ENCODE measurements at places on chromosomes 16 and 17.

- peaks cover 4% of the 10 kb centered on the region for H3K4me1 ChIP-seq
- no peak for DNase-seq
- no peak overlapping the region for H3K4me3 ChIP-seq
- no peak overlapping the region for H3K27ac ChIP-seq
- H3K36me3 ChIP-seq = no peaks in the 10 kb centered on the region
Observed at GRCh38 chr16:11462036-11462435, 116.8 kb downstream of the RMI2 start.

- no peaks in the 10 kb centered on the region for H3K27me3 ChIP-seq
- H3K4me1 ChIP-seq = no peaks in the 10 kb centered on the region
- H3K36me3 ChIP-seq = peaks cover 47% of the 10 kb centered on the region
- DNase-seq = peak; percentile 92
- H3K4me3 ChIP-seq = no peak overlapping the region
Observed at GRCh38 chr17:76397687-76398522, 13.5 kb downstream of the SPHK1 start.

DNA sequence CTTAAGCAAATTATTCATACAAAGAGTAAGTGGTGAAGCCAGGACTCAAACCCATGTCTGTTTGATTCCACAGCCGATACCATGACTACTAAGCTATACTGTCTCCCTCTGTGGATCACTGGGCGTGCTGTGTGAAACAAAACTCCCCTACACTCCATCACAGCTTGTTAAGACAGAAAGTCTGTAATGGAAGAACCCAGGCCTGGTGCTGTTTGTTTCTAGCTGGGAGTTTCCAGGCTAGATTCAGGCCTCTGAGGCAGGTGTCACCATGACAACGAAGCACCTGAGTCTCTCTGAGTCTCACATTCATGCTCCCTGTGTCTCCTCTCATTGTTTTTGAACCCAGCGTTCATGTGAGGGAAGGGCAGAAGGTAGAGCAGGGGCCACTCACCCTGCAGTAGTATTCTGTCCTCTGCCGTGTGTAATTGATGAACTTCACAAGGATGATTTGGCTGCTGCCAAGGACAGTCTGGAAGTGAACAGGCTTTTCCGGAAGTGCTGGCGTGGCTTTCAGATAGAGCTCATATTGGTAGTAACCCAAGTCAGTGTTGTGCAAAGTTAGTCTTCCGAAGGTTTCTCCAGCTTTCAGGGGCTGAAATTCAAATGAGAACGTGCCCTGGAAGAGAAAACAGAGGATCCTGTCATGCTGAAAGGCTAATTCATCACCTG, 8.6 kb upstream of the VAC14 start:
- H3K4me1 ChIP-seq = peaks cover 2% of the 10 kb centered on the region
- H3K36me3 ChIP-seq = no peaks in the 10 kb centered on the region
- peaks cover 14% of the 10 kb centered on the region for H3K27me3 ChIP-seq

DNA sequence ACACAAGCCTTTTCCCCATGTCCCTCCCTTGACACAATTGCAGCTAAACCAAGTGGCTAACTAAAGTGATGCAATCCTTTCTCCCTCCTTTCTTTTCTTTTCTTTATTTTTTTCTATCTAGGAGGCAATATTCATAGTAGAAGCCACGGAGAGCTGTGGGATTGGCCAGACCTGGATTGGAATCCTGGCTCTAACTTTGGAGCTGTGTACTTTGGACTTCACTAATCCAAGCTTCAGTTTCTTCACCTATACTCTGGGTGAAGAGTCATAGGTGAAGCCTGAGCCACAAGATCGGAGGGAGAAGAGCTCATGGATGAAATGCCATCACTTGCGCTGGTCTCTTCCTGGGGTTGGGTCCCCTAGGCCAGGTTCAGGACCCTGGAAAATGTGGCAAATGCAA, 177.2 kb downstream of the IRX5 start:
- no peak for DNase-seq
- H3K4me1 ChIP-seq = no peaks in the 10 kb centered on the region
- no peak overlapping the region for H3K27ac ChIP-seq
- no peak overlapping the region for H3K4me3 ChIP-seq

DNA sequence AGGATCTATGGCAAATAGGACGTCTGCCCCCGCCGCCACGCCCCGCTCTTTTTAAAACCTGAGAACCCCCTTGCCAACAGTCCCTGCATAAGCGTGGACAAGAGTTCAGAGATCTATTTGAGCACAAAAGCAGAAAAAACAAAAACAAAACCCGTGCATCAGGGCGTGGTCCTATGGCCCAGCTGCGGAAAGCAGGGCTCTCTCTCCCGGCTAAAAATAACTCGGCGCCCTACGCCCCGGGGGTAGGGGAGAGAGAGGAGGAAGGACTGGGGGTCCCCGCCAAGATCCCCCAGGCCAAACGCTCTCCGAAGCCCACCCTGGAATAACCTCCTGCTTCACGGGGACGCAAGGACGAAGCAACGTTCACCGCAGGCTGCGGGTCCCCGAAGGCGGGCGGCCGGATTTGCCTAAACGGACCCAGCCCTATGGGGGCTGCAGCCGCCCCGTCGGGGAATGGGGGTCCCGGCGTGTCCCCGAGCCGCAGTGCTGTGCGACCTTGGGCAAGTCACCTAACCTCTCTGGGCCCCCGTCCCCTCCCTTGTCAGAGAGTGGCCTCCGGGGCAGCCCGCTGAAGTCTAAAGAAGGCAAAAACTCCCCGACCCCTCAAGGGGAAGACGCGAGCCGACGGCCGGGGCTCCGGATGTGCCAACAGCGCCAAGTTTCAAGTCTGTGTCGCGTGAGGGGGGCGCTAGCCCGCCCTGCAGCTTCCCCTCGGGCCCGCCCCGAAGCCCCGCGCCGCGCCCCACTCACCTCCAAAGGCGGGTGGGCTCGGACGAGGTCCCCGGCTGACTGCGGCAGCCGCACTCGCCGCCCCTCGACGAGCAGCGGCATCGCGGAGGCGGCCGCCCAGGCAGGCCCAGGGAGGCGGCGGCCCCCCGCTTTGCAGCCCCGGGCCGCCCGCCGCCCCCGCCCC, 477 bp downstream of the NTAN1 start:
- peaks cover 12% of the 10 kb centered on the region for H3K36me3 ChIP-seq
- H3K27ac ChIP-seq = peak overlapping the region; percentile 72
- H3K4me1 ChIP-seq = peaks cover 19% of the 10 kb centered on the region
- peak overlapping the region; percentile 82 for H3K4me3 ChIP-seq

DNA sequence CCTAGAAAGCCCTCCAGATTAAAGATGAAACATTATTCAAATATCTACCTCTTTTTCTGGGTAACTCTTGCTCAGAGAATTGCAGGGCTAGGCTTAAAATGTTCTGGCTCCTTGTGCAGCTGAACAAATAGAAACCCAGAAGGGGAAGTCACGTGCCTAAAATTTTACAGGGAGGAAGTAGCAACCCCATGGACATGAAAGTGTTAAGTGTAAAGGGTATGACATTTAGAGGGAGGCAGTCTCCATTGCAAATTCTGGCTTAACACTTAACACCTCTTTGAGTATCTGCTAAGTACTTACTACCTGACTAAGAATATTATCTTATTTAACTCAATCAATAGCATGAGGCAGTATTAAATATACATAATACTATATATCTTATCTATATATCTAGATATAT, 376.1 kb upstream of the ERCC4 start:
- DNase-seq = no peak
- H3K4me3 ChIP-seq = no peak overlapping the region
- no peaks in the 10 kb centered on the region for H3K36me3 ChIP-seq
- H3K27ac ChIP-seq = no peak overlapping the region
- peaks cover 3% of the 10 kb centered on the region for H3K27me3 ChIP-seq

DNA sequence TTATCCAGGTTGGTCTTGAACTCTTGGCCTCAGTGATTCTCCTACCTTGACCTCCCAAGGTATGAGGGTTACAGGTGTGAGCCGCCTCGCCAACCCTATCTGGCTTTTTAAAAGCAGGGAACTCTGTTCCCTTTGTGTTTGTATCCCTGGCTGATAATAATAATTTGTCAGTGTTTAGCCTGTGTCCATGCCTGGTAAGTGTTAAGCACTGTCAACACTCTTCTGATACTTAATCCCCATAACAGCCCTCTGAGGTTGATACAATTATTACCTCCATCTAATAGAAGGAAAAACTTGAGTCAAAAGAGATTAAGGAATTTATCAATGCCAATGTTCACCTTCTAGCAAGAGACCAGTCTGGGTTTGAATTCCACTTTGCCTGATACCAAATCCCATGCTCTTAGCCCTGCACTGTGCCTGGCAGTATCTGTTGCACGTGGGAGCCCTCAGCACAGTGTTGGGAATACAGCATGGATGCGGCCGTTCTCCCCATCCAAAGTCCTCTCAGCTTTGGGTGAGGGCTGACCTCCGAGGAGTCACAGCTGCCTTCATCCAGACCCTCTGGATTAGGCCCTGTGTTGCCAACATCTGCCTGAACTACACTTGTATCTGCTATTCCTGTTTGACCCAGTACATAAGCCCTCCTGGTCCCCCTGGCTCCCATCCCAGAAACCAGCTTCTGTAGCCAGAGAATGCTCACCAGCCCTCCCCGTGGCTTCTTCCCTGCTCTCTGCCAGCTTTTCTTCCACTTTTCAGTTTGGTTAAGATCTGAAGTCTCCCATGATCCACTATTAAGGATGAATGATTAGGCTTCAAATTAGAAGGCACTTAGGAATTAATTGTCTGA, 335.6 kb upstream of the ASIC2 start:
- peaks cover 5% of the 10 kb centered on the region for H3K27me3 ChIP-seq
- DNase-seq = no peak
- no peaks in the 10 kb centered on the region for H3K4me1 ChIP-seq

GRCh38 chr16:58913456-58913855, 179.3 kb upstream of the GOT2 start:
- H3K27ac ChIP-seq = no peak overlapping the region
- DNase-seq = no peak
- H3K36me3 ChIP-seq = no peaks in the 10 kb centered on the region

DNA sequence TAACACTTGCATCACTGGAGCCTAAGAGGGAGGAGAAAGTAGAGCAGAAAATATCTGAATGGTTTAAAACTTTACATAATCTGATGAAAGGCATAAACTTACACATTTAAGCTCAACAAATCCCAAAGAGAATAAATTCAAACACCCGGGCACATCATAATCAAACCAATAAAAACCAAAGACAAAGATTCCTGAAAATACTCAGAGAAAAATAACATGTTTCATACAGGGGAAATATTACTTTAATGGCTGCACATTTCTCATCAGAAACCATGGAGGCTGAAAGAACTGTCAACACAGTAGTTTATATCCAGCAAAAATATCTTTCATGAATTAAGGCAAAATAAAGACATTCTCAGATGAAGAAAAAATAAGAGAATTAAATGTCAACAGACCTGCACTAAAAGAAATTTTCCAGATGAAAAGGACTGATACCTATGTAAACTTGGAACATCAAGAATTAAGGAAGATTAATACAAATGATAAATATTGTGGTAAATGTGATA, 34.2 kb downstream of the C16orf87 start:
- DNase-seq = no peak
- peaks cover 36% of the 10 kb centered on the region for H3K36me3 ChIP-seq
- no peaks in the 10 kb centered on the region for H3K27me3 ChIP-seq
- peaks cover 3% of the 10 kb centered on the region for H3K4me1 ChIP-seq
- no peak overlapping the region for H3K27ac ChIP-seq

DNA sequence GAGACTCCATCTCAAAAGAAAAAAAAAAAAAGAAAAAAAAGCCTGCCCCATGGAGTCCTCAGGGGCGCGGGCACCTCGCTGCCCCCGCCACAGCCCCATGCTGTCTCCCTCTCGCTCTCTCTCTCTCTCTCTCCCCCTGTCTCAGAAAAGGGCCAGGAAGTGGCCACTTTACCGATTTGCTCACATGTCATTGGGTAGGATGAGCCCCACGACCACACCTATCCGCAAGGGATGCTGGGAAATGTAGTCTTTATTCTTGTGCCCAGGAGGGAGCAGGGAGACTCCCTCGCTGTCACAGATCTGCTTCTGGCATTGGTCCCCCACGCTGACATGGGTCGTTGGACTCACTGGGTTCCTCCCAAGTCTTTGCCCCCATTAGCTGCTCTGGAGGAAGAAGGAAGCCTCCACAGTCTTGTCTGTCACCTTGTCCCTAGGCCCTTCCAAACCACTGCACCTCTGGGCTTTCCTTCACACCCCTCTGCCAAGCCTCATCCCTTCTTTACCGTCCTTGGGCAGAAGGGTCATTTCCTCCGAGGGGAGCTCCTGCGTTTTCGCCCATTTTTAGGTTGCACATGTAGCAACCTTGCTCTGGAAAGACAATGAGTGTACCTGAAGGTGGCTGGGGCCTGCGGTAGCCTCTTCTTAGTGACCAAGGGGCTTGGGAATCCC, 6.9 kb upstream of the GJD3 start:
- H3K4me3 ChIP-seq = no peak overlapping the region
- peak; percentile 57 for DNase-seq
- H3K36me3 ChIP-seq = no peaks in the 10 kb centered on the region
- peaks cover 33% of the 10 kb centered on the region for H3K4me1 ChIP-seq
- H3K27me3 ChIP-seq = no peaks in the 10 kb centered on the region

All from activated CD4-positive, alpha-beta T cell treated with anti-CD3 and anti-CD28 coated beads for 36 hours (primary cell).